ENCODE measurements at places on chromosomes 12 and 14.

- DNase-seq: no peak
Observed at GRCh38 chr14:31395572-31396205, 24.7 kb downstream of the HEATR5A start.

DNA sequence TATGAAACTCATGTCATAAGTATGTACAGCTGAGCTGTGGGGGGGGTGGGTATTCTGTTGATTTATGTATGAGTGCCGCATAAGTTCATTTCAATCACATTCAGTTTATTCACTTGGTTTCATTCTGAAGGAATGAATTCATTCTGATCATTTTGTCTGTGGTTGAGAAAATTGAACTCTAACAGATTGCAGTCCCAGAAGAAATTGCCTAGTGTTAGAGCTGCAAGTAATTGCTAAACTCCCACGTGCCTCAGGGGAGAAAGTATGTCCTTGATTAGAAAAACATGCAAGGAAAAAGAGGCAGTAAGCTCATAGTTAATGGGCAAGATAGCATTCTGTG is 442.4 kb upstream of the MGAT4C start:
- DNase-seq: no peak

DNA sequence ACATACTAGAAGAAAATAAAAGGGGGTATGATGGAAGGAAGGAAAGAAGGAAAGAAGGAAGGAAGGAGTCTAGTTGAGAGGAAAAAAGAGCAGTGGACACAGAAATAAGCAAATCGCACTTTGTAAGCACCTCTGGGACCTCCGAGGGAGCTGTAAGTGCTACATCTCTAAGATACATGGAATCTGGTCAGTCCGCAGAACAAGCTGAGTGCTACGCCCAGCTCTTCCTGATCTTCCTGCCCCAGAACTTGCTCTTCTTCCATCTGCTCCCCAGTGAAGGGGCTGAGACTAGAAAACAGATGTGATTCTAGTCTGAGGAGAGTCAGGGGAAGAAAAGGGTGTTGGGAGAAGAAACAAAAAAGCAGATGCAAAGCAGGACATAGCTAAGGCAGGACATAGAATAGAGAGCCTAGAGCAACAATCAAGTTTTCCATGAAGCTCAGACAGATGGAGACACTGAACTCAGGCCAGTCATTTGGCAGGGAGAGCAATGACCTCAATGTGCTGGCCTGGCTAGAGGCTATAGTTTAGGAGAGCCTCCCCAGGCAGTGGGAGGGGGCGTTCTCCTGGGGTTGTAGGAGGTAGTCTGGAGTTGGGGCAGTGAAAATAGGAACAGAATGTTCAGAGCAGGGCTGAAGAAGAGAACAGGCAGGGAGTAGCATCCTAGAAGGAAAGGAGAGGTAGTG is 1.7 kb upstream of the MFAP5 start:
- DNase-seq: no peak

GRCh38 chr14:67501670-67502069 is 13.1 kb upstream of the TMEM229B start:
- no peak for DNase-seq

DNA sequence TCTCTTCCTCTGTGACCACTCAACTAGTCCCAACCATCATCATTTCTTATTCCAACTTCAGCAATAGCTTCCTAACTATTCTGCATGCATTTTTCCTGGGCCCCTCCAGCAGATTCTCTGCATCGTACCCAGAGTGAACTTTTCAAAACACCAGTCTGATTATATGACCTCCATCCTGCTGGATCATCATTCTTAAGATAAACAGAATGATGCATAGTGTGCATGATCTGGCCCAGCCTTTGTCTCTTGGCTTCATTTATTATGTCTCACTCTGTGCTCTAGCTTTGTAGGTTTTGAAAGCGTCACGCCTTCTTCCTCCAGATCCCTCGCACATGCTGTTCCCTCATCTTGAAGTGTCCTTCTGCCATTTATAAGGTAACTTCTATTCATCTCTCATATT is 46.3 kb upstream of the SLC38A4 start:
- no peak for DNase-seq

DNA sequence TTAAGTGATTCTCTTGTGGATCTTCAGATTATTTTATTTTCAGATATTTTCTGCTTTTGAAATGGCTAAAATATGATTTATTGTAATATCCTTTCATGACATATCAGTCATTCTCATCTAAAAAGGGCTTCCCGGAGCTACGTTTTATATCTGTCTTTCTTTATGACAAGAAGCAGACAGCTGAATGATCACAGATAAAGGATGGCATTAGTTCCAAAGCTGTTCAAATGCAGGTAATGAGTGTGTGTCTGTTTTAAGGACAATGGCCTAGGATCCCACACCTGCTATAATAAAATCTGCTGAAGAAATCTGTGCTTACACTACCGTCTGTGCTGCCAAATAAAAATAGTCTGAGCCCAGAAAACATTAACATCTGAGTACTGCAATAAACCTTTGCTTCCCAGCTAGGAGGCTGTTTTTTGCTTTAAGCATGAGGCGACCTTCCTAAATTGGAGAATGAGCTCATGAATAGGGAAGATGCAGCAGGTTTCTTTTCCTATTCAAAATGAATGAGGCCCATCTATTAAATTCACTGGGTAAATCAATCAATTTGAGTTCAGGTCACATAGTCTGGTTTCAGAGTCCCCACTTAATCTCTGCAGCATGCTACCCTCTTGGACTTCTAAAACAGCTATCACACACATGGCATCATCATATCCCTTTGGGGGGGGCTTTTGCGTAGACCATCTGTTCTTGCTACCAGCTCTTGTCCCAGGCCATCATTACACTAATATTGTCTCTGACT is 498.5 kb downstream of the NELL2 start:
- DNase-seq: no peak

GRCh38 chr14:105901226-105901625 is 374.8 kb downstream of the TMEM121 start:
- no peak for DNase-seq

GRCh38 chr14:78448164-78449094 is 278.3 kb downstream of the NRXN3 start:
- no peak for DNase-seq

DNA sequence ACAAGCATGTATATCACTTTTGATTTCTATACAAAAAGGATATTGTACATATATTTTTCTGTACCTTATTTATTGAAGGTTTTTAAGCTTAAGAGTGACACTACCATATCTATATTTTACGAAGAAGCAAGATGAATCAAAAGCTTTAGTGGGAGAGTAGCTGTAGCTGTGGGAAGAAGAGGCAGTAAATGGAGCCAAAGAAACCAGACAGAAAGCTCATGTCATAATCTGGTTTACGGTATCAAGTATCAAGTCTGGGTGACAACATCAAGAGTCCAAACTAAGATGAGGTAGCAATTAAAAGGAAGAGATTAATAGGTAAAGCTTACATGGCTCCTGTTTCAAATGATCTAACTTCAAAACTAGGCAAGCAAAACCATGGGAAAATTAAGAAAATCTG is 54.8 kb downstream of the CEP83 start:
- DNase-seq: no peak

- DNase-seq: no peak
Observed at GRCh38 chr14:42335918-42336317, 729.2 kb downstream of the LRFN5 start.

- DNase-seq: no peak
Observed at GRCh38 chr12:126644236-126645020, 1579.2 kb downstream of the AACS start.

- DNase-seq: no peak
Observed at GRCh38 chr12:77938301-77938700, 107.6 kb downstream of the NAV3 start.

GRCh38 chr14:90609376-90609775 is 206.9 kb downstream of the TTC7B start:
- DNase-seq: no peak

- DNase-seq: no peak
Observed at GRCh38 chr12:26204612-26205289, 9.4 kb downstream of the SSPN start.

DNA sequence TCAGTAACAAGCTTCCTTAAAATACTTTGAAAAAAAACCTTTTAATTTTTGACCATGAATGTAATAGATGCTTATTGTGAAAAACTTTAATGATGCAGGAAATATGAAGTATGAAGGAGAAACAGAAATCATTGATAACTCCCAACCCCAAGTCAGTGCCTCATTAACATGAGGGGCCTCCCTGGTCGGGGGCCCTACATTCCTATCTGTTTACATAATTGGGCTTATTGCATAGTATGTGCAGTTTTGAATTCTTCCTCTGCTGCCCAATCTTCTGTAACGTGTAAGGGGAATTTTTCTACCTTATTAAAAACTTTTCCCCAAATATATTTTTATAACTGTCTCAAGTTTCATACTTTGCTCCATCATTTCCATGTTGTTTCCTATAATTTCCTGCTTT is 63.0 kb downstream of the SLC25A47 start:
- no peak for DNase-seq

DNA sequence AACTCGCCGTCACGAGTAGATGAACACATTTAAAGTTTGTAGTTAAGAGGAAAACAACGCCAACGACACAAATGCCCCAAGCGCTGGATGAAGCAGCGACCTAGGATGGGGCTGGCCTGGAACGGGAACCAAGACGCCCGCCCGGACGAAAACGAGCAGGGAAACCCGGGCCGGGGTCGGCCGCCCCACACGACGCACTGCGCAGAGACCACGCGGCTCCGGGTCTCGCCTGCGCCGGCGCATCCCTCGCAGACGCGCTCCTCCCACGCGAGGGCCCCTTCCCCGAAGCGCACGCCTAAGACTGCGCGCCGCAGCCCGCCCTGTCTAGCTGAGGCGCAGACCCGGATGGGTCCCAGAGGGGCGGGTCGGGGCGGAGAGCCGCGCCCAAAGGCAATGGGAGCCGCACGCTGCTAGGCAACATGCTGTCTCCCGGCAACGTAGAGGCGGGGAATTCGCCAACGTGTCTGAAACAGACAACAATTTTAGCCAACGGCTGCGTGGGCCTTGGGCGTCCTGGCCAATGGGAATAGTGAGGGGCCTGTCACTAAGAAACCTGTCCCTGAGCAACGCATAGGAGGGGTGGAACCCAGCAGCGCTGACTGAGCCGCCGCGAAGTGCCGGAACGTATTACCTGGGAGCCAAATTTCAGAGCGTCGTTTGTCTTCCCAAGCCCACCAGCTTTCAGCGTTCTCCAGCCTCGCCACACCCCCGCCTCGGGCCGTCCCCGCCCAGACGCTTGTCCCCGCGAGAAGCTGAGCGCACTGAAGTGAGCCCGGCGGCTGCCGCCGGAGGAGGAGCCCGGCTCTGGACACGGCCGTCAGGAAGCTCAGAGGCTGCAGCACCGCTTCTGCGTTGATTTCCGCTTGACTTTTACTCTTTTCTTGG is 21.0 kb upstream of the CHFR start:
- peak; percentile 93 for DNase-seq

- DNase-seq: no peak
Observed at GRCh38 chr14:72961579-72962335, 35.5 kb downstream of the DCAF4 start.

DNA sequence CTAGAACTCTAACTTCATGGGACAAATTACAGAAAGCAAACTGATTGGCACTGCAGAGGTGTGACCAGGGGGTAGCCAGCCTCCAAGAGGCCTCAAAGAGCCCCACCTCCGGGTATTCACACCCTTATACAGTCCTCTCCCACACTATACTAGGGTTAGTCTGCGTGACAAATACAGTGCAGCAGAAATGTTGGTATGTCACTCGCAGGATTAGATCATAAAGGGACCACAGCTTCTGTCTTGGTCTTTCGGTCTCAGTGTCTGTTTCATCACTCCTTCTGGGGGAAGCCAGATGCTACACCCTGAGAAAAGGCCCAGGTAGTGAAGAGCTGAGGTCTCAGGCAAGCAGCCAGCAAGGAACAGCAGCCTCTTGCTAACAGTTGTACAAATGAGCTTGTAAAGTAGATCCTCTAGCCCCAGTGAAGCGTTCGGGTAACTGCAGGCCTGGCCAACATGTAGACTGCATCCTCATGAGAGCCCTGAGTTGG is 68.9 kb upstream of the SAV1 start:
- no peak for DNase-seq

DNA sequence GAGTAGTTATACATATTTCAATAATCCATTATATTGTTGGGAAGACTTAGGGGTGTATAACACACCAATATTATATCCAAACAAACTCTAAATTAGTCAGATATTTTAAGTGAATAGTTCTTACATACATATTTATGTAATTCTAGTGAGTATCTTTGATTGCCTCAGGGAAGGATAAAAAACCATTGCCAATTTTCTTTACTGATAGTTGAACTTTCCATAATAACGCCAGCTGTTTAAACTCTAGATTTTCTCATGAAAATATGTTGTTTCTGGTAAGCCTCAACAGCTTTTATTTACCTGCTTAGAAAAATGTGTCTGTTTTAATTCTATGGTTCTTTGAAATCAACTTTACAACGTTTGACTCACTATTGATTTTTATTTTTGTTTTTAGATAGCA is 959.6 kb upstream of the NOVA1 start:
- DNase-seq: no peak

- DNase-seq: no peak
Observed at GRCh38 chr12:127909041-127909440, 357.9 kb upstream of the TMEM132C start.

DNA sequence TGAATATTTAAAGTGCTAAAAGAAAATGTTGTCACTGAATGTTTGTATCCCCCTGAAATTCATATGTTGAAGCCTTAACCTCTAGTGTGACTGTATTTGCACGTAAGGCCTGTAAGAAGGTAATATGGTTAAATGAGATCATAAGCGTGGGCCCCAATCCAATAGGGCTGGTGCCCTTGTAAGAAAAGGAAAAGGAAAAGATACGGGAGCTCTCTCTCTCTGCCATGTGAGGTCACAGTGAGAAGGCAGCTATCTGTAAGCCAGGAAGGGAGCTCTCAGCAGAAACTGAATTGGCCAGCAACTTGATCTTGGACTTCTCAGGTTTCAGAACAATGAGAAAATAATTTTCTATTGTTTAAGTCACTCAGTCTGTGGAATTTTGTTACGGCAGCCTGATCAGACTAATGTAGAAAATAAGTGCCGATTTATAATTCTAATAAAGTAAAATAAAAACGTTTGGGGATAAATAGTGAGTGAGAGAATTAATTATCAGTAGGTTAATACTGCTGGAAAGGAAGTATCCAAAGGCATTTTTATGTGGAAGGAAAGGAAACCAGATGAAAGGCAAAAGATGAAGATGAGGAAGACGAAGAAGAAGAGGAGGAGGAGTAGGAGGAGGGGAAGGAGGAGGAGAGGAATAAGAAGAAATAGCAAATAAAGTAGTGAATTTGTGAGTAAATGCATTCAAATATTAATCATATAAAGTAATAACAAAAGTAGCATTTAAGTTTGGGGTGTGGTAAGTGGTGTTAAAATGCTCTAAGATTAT is 188.5 kb upstream of the KRR1 start:
- DNase-seq: no peak

DNA sequence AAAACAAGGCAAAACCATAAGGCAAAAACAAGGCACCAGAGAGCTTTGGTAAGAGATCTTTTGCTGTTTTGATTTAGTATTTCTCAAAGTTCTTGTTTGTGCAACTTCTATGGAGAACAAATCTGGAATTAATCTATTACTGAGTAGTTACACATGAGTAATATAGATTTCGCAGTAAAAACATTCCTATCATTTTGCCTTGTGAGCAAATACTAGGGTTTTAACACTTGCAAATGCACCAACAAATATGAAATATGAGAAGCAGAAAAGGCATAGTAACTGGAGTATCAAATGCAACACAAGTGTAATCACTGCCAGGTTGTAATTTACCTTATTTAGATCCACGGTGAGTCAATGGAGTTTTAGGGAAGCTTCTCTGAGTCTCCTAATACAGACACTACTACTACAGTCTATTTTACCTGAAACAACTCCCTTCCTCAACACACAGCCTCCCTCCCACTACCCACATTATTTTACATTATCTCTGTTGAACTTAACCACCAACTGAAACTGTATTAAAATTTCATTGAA is 324.1 kb downstream of the FLRT2 start:
- DNase-seq: no peak

Data from stimulated activated CD8-positive, alpha-beta memory T cell treated with anti-CD3 and anti-CD28 coated beads, Interleukin-15, amount 100 ng/mL, for 4 hours (primary cell).